Mesenteric fat pad (tissue), 1 donor: ENCODE measurements at places on chromosomes 4 and X.

GRCh38 chr4:41622787-41623186 is 84.8 kb downstream of the LIMCH1 start:
- DNase-seq: no peak

GRCh38 chr4:115279330-115279729 is 165.9 kb upstream of the NDST4 start:
- no peak for DNase-seq

DNA sequence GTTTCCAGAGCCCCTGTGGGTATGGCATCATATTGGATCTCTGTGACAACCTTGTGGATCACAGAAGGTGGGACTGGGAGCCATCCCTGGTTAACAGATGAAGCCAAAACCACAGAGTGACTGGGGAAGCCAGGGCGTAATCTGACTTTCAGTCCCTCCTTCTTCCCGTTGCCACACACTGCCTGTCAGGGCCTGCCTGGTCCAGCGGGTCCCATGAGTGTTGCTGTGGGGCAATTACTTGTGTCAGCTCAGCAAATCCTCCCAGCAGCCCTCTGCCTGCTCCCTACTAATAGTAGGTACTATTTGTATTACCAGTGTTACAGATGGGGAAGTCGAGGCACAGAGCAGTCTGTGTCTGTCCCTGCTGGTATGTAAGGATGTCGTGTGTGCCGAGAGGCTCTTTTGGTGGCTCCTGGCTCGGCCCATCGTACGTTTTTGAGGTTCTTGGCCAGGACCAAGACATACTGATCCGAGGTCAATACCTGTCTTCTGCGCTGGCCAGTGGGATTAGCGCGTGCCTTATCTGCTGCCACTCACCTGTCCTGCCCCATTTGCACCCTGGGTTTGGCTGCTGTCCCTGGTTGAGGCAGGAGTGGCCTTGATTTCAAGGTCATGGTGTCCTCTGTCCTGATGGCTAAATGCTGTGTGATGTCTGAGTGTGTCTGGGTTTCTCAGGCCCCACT is 5.7 kb downstream of the NSG1 start:
- DNase-seq: no peak

GRCh38 chr4:40466789-40467188 is 131.7 kb downstream of the CHRNA9 start:
- no peak for DNase-seq

DNA sequence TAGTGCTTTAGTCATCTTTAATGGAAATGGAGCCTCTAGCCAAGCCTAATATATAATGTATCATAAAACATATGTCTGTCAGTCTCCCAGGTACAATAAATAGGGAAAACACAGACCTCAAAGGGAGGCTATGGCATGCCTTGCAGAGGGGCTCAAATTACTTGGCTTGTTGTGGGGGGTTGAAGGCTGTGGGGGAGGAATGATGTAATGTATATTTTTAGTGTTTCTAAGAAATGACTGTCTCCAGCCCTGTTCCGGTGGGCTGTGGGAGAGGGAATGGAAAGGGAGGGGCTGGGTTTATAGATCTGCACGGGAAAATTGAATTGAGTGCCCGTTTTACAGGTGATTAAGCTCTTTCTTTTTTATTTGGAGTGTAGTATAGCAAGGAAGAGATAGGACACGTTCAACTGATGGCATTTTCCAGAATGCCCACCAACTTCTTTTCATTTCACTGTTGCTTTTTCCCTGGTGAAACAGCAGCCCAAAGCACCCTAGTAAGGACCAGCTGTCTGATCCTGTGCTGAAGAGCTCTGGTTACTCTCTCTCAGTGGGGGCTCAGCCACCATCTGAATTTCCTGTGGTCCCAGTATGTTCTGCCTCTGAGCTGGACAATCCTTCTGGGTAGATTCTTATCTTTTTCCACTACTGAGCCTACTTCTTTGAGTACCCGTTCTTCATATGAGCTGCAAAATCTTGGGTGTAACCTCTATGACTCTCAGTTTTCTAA is 220.7 kb upstream of the CASK start:
- no peak for DNase-seq
